Ascending aorta (tissue), 2 donors: ENCODE measurements at places on chromosomes 1 and 21.

GRCh38 chr1:92902406-92902744 lies 58.9 kb downstream of the DIPK1A start:
- no peaks in the 10 kb centered on the region for H3K27me3 ChIP-seq
- peaks cover 4% of the 10 kb centered on the region for H3K36me3 ChIP-seq
- no peak for DNase-seq
- H3K4me1 ChIP-seq, result no peaks in the 10 kb centered on the region

DNA sequence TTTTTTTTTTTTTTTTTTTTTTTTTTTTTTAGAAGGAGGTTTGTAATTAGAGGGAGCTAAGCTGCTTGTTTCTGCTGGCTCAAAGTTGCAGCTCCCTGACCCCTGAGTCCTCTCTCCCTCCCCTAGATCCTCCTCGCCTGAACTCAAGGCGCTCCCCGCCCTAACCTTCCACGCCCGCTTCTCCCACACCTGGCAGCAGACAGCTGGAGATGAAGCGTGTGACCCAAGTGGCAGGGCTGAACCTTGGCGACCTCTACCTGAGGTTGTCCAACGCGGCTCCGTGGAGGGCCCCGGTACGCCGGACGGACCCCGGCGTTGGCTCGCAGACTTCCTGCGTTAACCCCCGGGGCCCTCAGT lies 795 bp downstream of the NGF start:
- no peak for DNase-seq
- peak overlapping the region; percentile 69 for H3K4me3 ChIP-seq
- H3K36me3 ChIP-seq, result no peaks in the 10 kb centered on the region
- peaks cover 39% of the 10 kb centered on the region for H3K4me1 ChIP-seq
- no peaks in the 10 kb centered on the region for H3K27me3 ChIP-seq
- peak overlapping the region; percentile 87 for H3K27ac ChIP-seq

- H3K4me3 ChIP-seq, result no peak overlapping the region
- H3K36me3 ChIP-seq, result no peaks in the 10 kb centered on the region
- no peak for DNase-seq
- H3K4me1 ChIP-seq, result no peaks in the 10 kb centered on the region
- H3K27me3 ChIP-seq, result no peaks in the 10 kb centered on the region
- no peak overlapping the region for H3K27ac ChIP-seq
Measured at GRCh38 chr1:69403756-69404320, 163.9 kb upstream of the LRRC7 start.

GRCh38 chr1:99481391-99481996 lies 164.4 kb upstream of the PALMD start:
- H3K4me1 ChIP-seq, result no peaks in the 10 kb centered on the region
- H3K36me3 ChIP-seq, result no peaks in the 10 kb centered on the region
- H3K27ac ChIP-seq, result no peak overlapping the region
- H3K27me3 ChIP-seq, result no peaks in the 10 kb centered on the region
- H3K4me3 ChIP-seq, result no peak overlapping the region
- DNase-seq, result no peak
